ENCODE measurements at places on chromosomes 2 and 18. TPM values are rescaled to one million over a fixed set of nuclear protein-coding genes. Genes with fewer than 3 reads are reported as not detected.
A peak's percentile ranks its signal among the peaks of the same experiment; 100 is the strongest.

The ACMSD gene
- total RNA-seq, result not detected

- H3K4me3 ChIP-seq, result peak overlapping the region; percentile 92
- H3K4me1 ChIP-seq, result peaks cover 70% of the 10 kb centered on the region
- no peaks in the 10 kb centered on the region for H3K36me3 ChIP-seq
- peak overlapping the region; percentile 97 for H3K27ac ChIP-seq
Observed at GRCh38 chr2:55048508-55049042, 1.7 kb downstream of the RTN4 start.

DNA sequence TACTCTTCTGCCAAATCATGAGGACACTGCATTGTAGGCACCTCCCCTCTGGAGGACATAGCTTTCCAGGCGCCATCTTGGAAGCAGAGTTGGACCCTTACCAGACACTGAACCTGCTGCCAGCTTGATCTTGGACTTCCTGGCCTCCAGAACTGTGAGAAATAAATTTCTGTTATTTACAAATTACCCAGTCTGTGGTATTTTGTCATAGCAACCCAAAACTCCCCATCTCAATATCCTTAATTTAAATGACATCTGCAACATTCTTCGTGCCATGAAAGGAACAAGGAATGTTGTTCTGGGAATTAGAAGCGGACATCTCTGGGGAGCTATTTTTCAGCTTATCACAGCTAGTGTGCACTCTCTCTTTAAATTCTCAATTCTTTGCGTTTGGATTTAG lies 57.4 kb upstream of the CHRNA1 start:
- peaks cover 10% of the 10 kb centered on the region for H3K36me3 ChIP-seq
- H3K4me1 ChIP-seq, result peaks cover 28% of the 10 kb centered on the region
- DNase-seq, result no peak
- no peaks in the 10 kb centered on the region for H3K27me3 ChIP-seq
- H3K4me3 ChIP-seq, result no peak overlapping the region

The FEV gene
- total RNA-seq, result not detected

- H3K36me3 ChIP-seq, result peaks cover 17% of the 10 kb centered on the region
- H3K27ac ChIP-seq, result peak overlapping the region; percentile 45
- H3K4me3 ChIP-seq, result peak overlapping the region; percentile 57
Observed at GRCh38 chr2:19349911-19350677, 8.3 kb downstream of the OSR1 start.

GRCh38 chr2:32852856-32853255 lies 93.9 kb upstream of the LTBP1 start:
- no peak for DNase-seq
- H3K4me3 ChIP-seq, result no peak overlapping the region
- no peak overlapping the region for H3K27ac ChIP-seq
- H3K27me3 ChIP-seq, result no peaks in the 10 kb centered on the region

The ZNF516 gene
- 11.5 TPM for total RNA-seq

DNA sequence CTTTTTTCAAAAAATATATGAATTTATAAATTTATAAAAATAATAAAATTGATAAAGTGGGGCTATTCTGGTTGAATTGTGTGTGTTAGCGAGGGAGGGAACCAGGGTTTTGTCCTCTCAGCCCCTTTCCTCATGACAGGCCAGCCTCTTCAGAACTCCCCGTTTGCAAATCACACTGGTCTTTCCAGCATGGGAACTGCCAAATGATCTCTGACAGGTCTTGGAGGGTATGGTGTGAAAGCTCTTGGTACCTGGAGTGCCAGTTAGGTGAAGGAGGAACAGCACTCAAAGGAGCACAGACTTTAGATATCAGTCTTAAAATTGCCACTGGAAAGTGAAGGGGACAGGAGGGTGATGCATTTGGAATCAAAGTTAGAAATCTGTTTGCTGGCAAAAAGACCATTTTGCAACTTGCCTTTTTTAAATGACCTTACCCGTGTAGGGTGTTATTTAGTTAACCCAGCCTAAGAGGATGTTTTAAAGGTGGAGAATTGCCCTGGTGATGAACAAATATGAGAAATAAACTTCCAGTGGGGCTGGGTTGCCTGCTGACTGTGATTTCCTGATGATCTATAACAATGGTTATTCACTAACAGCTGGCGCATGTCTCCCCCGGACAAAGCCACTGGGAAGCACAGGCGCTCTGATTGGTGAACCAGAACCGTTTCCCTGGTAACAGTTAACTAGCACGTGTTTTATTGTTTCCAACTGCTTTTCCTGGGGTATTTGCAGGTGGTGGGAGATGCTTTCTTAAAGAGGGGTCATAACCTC lies 85.3 kb upstream of the EFEMP1 start:
- H3K4me1 ChIP-seq, result peaks cover 12% of the 10 kb centered on the region
- peak; percentile 33 for DNase-seq
- no peak overlapping the region for H3K27ac ChIP-seq
- no peaks in the 10 kb centered on the region for H3K36me3 ChIP-seq
- H3K4me3 ChIP-seq, result no peak overlapping the region

DNA sequence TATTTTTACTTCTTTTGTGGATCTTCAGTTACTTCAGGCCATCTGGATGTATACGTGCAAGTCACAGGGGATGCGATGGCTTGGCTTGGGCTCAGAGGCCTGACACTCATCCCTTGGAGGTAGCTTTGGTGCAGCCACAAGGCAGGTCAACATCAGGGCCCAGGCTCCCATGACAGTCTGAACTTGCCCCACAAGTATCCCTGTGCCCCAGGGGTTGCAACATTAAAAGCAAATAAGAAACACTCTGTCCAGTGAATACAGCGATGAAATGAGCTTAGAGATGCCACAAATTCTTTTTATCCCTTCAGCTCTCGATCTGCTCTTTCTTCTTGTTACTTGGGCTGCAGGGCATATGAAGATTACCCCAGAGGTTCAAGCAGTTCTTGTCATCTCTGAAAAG lies 13.0 kb upstream of the CXCR1 start:
- no peak overlapping the region for H3K27ac ChIP-seq
- no peak overlapping the region for H3K4me3 ChIP-seq
- H3K27me3 ChIP-seq, result peaks cover 7% of the 10 kb centered on the region
- H3K36me3 ChIP-seq, result no peaks in the 10 kb centered on the region
- no peak for DNase-seq

The KCNK3 gene
- 3.2 TPM for total RNA-seq

The ANKRD30B gene
- not detected for total RNA-seq

DNA sequence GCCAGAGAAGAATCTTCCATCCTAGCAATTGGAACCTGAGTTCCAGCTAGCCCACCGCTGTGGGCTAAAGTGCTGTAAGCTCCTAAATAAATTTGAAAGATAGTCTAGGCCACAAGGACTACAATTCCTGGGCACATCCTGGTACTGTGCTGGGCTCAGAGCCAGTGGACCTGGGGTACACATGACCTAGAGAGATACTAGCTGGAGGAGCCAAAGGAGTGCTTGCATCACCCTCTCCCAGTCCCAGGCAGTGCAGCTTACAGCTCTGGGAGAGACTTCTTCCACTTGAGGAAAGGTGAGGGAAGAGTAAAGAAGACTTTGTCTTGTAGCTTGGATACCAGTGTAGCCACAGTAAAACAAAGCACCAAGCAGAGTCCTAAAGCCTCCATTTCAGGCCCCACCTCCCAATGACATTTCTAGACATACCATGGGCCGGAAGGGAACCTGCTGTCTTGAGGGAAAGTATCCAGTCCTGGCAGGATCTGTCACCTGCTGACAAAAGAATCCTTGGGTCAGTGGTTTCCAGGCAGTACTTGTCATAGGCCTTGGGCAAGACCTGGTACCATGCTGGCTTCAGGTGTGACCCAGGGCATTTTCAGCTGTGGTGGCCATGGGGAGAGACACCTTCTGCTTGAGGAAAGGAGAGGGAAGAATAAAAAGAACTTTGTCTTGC lies 89.5 kb downstream of the TMEM185B start:
- H3K27me3 ChIP-seq, result no peaks in the 10 kb centered on the region
- no peaks in the 10 kb centered on the region for H3K4me1 ChIP-seq

DNA sequence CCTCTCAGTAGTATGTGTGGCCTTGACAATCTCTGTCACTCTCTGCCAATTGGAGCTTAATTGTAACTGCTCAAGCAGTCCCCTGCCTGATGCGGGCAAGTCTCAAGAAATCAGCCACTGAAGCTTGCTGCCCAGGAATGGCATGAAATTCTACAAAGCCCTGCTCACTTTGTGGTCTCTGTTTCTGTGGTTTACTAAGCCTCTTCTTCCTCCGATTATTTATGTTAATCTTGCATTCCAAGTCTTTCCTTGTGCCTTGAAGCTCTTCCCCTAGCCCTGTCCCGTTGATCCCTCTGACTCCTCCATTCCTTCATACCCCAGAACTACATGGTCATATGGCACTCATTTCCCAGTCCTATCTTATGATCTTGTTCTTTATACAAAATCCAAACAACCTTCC lies 489.3 kb upstream of the CHST9 start:
- H3K36me3 ChIP-seq, result no peaks in the 10 kb centered on the region
- no peak overlapping the region for H3K27ac ChIP-seq
- DNase-seq, result no peak

DNA sequence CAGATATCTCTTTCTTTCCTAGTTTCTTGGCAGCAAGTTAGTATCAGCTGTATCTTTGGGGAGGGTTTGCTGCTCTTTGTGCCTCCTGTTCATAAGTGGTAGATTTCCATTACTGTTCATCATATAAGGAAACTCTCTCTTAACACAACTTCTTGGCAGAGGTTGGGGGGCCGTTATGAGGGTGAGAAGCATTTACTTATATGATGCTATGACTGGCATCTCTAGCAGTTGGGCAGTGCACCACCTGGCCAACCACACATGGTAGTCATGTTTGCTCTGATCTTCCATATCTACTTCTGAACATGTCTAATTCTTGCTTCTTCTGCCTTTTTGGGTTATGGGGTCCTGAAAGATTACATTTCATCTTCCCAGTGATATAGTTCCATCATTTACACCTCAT lies 282.2 kb downstream of the CYRIA start:
- peaks cover 10% of the 10 kb centered on the region for H3K27me3 ChIP-seq
- H3K4me1 ChIP-seq, result peaks cover 14% of the 10 kb centered on the region
- H3K27ac ChIP-seq, result no peak overlapping the region
- no peaks in the 10 kb centered on the region for H3K36me3 ChIP-seq

The EPB41L3 gene
- total RNA-seq, result 6.3 TPM

The MTCL1 gene
- 9.1 TPM for total RNA-seq

DNA sequence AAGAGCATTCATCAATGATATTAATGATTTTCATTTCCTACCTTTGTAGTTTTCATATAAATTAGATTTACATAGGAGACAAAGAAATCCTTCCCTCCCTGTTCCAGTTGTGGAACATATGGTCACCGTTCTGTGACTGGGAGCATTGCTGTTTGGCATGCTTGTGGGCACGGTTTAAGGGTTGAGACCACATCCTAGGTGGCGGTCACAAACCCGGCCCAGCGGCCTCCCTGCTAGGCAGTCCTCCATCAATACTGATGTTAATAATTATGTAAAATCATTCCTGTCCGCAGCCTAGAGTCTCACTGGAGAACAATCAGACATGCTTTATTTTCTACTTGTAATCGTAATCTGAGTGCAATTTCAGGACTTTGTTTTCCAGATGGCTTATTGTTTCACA lies 117.9 kb downstream of the AGAP1 start:
- no peak overlapping the region for H3K4me3 ChIP-seq
- H3K36me3 ChIP-seq, result no peaks in the 10 kb centered on the region
- H3K4me1 ChIP-seq, result peaks cover 49% of the 10 kb centered on the region
- DNase-seq, result no peak

DNA sequence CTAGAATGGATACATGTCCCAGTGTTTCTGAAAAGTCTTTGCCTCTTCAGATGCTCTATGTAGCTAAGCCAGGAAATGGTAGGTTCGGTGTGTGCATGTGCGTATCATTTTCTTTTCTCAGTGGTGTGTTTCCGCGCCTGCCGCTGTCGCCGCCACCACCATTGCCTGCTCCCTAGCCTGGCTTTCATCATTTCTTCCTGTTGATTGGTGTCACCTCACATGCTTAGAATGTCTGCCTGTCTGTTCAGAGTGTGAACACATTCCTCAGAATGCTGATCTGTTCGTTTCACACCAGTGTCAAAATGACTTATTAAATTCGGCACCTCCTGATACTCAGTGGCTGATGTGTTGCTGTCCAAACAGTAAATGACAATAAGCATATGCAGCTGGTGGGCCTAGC lies 255.2 kb upstream of the SPRED2 start:
- H3K27ac ChIP-seq, result no peak overlapping the region
- H3K4me1 ChIP-seq, result peaks cover 9% of the 10 kb centered on the region
- no peak for DNase-seq
- no peaks in the 10 kb centered on the region for H3K36me3 ChIP-seq
- H3K27me3 ChIP-seq, result peaks cover 49% of the 10 kb centered on the region

GRCh38 chr2:222300726-222301052 lies 1.9 kb upstream of the PAX3 start:
- H3K4me3 ChIP-seq, result no peak overlapping the region
- peaks cover 100% of the 10 kb centered on the region for H3K27me3 ChIP-seq
- peaks cover 47% of the 10 kb centered on the region for H3K4me1 ChIP-seq

The ANTXR1 gene
- total RNA-seq, result 23.3 TPM

DNA sequence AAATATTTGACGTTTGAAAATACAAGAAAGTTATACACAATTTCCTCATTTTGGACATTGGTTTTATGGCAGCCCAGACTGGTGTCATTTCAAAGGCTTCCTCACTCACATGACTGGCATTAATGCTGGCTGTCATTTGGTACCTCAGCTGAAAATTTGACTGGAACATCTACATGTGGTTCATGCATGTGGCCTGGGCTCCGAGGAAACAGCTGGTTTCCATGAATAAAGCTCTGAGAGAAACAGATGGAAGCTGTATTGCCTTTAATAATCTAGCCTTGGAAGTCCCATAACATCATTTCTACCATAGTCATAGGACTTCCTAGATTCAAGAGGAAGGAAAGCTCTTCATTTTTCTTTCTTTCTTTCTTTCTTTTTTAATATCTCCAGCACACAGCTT lies 42.9 kb upstream of the RIT2 start:
- no peaks in the 10 kb centered on the region for H3K4me1 ChIP-seq
- no peak overlapping the region for H3K4me3 ChIP-seq
- no peaks in the 10 kb centered on the region for H3K27me3 ChIP-seq
- H3K27ac ChIP-seq, result no peak overlapping the region
- no peaks in the 10 kb centered on the region for H3K36me3 ChIP-seq
- DNase-seq, result no peak

DNA sequence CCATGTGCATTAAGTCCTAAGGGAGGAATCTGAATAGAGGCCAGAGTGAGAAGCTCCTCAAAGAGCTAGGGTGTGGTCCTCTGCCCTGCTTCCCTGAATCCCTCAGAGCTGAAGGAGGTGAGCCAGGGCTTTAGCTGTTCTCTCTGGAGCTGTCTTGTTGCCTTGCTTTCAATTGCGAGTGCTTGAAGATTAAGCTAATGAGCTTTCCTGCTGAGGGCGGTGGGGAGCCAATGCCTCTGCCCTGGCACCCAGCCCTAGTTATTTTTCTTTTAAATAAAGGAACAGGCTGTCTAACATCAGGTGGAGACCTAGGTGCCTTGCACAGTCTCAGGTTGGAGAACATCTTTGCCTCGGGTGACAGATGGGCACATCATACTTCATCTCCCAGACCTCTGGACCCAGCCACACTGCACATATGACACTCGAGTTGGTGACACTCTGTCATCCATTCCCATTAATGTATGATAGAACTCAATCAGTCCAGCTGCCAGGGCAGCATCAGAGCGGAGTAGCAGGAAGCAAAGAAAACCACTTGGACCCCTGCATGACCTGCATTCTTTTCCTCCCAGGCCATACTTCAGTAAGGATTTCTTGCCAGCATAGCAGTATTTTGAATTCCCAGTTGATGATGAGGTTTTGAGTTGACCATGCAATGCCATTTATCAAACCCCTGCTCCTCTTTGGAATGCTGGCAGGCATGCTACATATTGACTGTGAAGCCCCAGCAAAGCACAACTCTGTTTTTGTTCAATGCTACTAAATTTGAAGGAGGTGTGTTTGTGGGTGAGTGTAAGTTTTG lies 292.7 kb downstream of the RNF144A start:
- no peaks in the 10 kb centered on the region for H3K36me3 ChIP-seq
- no peaks in the 10 kb centered on the region for H3K4me1 ChIP-seq
- no peaks in the 10 kb centered on the region for H3K27me3 ChIP-seq
- no peak overlapping the region for H3K27ac ChIP-seq
- no peak for DNase-seq
- no peak overlapping the region for H3K4me3 ChIP-seq

GRCh38 chr2:17557596-17557995 lies 17.1 kb downstream of the VSNL1 start:
- H3K4me3 ChIP-seq, result no peak overlapping the region
- DNase-seq, result no peak
- H3K36me3 ChIP-seq, result no peaks in the 10 kb centered on the region
